ENCODE measurements at places on chromosomes 2 and 18. TPM values are rescaled to one million over a fixed set of nuclear protein-coding genes. Genes with fewer than 3 reads are reported as not detected.

The GAREM2 gene
- total RNA-seq = 6.3 TPM

DNA sequence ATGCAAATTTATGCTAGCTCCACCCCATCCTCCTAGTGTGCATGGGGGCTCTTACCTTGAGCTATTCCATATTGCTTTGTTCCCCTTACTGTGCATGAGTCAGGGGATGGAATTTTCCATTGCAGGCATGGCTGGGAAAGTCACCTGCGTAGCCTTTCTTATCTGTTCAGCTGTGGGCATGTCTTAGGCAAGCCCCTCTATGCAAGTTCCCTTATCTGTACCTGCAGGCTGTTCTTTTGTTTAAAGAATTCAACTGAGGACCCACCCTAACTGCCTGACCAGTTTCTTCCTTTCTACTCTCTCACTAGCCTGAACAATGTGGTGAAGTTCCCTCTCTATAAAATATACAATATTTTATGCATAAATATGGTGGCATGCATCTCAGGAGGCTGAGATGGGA is 54.2 kb upstream of the CDCA7 start:
- no peak for DNase-seq

GRCh38 chr2:106869512-106870275 is 16.3 kb downstream of the ST6GAL2 start:
- DNase-seq = no peak

GRCh38 chr18:34606851-34607250 is 103.2 kb upstream of the DTNA start:
- no peak for DNase-seq

DNA sequence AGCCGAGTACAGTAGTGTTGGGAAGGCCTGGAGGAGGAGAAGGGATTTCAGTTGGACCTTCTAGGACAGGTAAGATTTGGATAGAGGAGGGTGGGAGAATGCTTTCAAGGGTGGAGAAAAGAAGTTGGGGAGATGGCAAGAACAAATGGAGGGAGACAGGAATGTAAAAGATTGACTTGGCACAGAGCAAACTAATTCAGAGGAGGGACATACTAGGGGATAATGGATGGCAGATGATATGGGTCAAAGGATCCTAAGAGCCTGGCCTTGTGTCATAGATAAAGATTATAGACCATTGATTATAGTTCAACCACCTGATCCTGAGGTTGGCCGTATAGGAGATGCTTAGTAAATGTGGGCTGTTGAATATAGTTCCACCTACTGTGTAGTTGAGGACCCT is 12.4 kb downstream of the WDR43 start:
- no peak for DNase-seq

DNA sequence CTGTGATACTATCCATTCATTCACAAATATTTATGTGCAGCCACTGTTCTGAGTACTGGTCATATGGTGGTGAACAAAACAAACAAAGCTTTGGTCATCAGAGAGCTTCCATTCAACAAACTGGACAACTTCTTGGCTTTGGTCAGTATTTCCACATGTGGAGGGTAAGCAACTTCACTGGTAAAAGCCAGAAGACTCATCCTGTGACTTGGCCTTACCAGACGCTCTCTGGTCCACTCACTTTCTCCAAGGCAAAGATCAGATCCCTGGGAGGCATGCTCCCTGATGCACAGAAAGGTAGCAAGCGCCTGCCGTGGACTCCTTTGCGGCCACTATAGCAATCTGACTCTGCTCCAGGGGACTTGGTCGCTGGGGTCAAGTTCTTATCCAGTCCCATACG is 179.5 kb downstream of the EN1 start:
- DNase-seq = no peak

The FAM210A gene
- 18.4 TPM for total RNA-seq

The WNT10A gene
- not detected for total RNA-seq

The MRO gene
- total RNA-seq = 1.4 TPM

The CPO gene
- total RNA-seq = 0.24 TPM

DNA sequence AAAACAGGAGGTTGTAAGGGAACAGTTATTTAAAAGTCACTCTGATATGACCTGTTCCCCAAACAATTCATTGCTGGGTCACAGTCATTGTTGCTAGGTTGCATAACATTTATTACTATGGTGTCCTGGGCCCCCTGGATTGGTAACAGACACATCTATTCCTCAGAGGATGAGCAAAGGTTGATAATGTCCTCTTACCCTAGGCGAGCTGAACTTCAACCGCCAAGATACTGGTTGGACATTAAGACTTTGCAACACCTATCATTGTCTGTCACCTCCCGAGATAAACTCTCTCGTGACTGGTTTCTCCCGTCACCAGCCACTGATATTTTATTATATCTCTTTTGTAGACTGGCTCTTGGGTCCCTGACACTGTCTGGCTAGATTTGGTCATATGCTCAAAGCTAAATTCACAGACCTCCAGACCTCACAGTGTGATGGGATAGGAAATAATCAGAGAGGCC is 361.3 kb downstream of the ZNF521 start:
- DNase-seq = no peak

GRCh38 chr2:162014751-162015150 is 59.3 kb downstream of the DPP4 start:
- no peak for DNase-seq

- no peak for DNase-seq
These were observed 135.9 kb upstream of the ID2 start for GRCh38 chr2:8545695-8546611.

GRCh38 chr18:46148810-46149209 is 44.6 kb downstream of the HAUS1 start:
- DNase-seq = no peak

DNA sequence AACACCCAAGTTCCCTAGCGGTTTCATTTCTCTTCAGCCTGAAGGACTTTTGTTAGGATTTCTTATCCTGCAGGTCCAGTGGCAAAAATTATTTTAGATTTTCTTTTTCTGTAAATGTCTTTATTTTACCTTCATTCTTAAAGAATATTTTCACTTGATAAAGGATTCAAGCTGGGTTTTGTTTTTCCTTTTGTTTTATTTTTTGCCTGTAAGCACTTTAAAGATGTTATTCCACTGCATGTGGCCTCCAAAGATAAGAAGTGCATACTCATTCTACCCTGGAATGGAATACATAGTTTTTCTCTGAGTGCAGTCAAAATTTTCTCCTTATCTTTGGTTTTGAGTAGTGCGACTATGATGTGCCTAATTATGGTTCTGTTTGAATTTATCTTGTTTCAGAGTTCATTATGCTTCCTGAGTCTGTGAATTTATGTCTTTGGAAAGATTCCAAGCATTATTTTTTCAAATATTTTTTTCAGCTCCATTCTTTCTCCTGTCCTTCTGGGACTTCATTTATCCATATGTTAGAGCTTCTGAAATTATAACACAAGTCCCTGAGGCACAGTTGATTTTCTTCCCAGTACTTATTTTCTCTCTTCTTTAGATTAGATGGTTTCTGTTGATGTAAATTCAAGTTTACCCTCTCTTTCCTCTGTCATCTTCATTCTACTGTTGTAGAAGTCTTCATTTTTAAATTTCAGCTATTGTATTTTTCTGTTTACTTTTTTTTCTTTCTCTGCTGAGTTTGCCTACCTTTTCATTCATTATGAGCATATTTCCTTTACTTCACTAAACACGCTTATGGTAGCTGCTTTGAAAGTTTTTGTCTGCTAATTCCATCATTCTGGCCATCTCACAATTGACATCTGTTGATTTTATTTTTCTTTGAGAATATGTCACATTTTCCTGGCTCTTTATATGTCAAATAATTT is 69.6 kb downstream of the MAPRE2 start:
- no peak for DNase-seq

- DNase-seq = no peak
These were observed 537.4 kb downstream of the CPS1 start for GRCh38 chr2:211093743-211094303.

DNA sequence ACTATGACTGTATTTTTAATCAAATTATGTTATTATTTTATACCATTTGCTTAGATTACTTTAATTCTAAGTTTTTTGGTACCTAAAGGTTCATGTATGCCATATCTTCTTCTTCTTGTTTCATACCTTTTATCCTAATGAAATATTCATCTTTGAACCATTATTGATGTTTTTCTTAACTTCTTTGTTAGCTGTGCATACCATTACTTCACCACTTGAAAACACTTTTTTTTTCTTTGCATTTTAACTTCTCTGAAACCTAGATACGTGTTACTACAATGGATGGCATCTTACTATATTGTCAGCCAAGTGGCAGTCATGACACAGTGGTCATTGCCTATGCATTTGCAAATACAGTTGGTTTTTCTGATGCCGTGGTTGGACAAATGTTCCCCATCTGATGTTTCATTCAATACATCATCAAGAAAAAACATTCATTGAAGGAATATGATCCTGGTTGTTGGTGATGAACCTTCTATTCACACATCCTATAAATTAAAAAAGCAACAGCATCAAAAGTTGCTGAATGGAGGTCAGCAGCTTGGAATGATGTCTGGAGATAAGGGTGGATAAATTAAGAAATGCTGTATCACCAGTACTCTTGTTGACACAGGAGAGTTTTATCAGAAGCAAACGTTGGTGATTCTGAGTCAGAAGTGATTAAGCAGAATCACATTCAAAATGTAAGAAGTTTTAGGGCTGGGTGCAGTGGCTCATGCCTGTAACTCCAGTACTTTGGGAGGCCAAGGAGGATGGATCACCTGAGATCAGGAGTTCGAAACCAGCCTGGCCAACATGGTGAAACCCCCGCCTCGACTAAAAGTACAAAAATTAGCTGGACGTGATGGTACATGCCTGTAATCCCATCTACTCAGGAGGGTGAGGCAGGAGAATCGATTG is 7.4 kb downstream of the IL36A start:
- no peak for DNase-seq

The ANKRD29 gene
- total RNA-seq = 16.7 TPM

DNA sequence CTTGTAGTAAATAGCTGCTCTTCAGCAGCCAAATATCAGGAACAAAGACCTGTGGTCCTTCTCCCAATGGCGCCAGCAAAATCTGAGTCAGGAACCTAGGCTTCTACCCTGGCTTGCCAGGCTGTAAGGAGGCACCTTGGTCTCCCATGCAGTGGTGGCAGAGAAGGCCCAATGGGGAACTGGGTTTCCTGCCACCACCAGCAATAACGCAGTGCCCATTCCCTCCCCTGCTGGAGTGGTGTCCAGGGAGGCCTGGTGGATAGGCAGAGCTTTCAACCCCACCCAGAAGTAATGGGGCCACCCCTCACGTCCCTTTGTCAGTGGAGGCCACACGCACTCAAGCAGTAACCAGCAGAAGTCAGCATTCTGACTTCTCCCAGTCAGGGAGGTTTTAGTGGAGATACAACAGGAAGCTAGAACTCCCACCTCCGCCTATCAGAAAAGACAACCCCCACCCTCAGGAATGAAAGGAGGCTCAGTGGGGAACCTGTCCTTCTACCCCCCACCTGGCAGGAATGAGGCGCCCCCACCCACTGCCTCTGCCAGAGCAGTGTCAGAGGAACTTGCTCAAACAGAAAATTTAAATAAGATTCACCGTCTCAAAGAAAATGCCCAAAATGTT is 132.4 kb downstream of the COPS8 start:
- no peak for DNase-seq

GRCh38 chr2:197191177-197191939 is 119.2 kb downstream of the ANKRD44 start:
- DNase-seq = no peak

DNA sequence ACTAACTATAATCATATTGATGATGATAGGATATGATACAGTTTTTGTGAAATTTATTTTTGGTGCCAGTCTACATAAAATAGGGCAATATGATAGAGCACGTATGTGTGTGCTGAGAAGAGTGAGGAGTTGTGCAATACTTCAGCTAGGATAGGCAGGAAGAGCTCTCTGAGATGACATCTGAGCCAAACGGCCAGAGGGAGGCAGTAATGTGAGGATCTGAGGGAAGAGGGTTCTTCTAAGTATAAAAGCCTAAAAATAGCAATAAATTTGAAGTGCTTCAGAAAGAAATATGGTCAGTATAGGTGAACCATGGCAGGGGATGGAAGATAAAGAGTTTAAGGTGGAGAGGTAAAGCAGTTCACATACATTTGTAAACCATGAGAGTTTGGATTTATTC is 102.5 kb downstream of the OLA1 start:
- DNase-seq = no peak

GRCh38 chr2:128628996-128629395 is 310.3 kb upstream of the HS6ST1 start:
- no peak for DNase-seq

The IL1RL2 gene
- 0.46 TPM for total RNA-seq

The SGPP2 gene
- total RNA-seq = not detected

DNA sequence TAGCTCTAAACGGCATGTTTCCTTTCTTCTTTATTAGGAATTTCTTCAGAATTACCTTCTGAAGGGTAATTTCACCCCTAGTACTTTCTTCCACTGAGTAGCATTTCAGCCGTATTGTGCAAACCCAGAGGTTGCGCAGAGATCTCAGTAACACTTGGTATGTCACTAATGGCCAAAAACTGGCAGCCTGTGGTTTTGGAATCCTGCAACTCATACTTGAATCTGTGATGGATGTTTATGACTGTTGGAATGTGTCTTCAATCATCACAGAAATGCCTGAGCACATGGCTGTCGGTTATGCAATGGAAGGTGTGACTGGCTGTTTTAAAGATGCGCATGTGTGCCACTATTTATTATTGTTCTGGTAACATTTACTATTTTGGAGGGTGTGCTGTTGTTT is 100.0 kb downstream of the COLEC12 start:
- no peak for DNase-seq

The G6PC2 gene
- total RNA-seq = 0.14 TPM

GRCh38 chr18:44568342-44568741 is 112.3 kb upstream of the SETBP1 start:
- DNase-seq = no peak

The GLI2 gene
- 21.1 TPM for total RNA-seq

The ARHGAP15 gene
- total RNA-seq = 23.2 TPM

DNA sequence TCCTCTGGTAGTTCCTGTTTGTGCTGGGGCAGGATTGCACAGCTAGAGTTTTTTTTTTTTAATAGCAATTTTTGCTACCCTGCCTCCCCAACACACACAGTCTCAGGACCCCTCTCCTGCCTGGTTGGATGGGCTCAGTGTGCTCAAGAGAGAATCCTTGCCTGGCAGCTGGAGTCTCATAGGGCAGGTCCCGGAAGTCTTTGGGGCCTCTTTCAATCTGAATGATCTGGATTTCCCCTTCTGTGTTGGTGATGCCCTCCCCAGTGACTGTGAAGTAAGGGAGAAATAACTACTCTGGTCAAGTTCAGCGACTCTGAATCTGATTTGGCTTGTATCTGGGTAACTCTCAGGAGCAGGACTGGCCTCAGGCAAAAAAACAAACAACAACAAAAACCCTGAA is 220.6 kb upstream of the LRRTM1 start:
- no peak for DNase-seq

Data from posterior vena cava (tissue), 2 donors.